ENCODE measurements at places on chromosomes 12 and 14.

DNA sequence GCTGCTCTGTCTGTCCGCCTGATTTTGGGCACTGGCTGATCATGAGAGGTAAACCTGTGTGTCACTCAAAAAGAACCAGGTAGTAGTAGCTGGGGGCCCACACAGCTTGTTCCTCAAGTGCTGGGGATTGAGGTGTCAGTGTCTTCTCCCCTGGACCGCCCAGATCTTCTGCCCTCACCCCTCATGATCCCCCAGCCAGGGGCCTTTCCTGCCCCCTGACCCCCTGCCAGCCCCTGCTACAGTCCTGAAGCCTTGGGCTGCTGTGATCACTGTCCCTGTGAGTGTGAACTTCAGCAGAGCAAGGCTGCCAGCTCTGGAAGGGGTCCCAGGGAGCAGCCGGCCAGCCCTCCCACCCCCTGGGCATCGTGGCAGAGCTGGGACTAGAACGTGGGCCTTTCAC lies 11.4 kb downstream of the WSCD2 start:
- DNase-seq: no peak

- peak; percentile 60 for DNase-seq
Measured at GRCh38 chr12:104792570-104792969, 165.5 kb downstream of the SLC41A2 start.

- DNase-seq: no peak
Measured at GRCh38 chr14:44640416-44640815, 133.3 kb upstream of the FSCB start.

- DNase-seq: no peak
Measured at GRCh38 chr12:26212396-26212795, 17.0 kb downstream of the SSPN start.

- no peak for DNase-seq
Measured at GRCh38 chr12:129629901-129630300, 273.9 kb downstream of the TMEM132D start.

- no peak for DNase-seq
Measured at GRCh38 chr12:13976028-13976584, 5.3 kb downstream of the GRIN2B start.

- DNase-seq: no peak
Measured at GRCh38 chr12:83321971-83322370, 635.3 kb downstream of the TMTC2 start.

GRCh38 chr14:68842298-68842697 lies 49.4 kb upstream of the ZFP36L1 start:
- DNase-seq: no peak

DNA sequence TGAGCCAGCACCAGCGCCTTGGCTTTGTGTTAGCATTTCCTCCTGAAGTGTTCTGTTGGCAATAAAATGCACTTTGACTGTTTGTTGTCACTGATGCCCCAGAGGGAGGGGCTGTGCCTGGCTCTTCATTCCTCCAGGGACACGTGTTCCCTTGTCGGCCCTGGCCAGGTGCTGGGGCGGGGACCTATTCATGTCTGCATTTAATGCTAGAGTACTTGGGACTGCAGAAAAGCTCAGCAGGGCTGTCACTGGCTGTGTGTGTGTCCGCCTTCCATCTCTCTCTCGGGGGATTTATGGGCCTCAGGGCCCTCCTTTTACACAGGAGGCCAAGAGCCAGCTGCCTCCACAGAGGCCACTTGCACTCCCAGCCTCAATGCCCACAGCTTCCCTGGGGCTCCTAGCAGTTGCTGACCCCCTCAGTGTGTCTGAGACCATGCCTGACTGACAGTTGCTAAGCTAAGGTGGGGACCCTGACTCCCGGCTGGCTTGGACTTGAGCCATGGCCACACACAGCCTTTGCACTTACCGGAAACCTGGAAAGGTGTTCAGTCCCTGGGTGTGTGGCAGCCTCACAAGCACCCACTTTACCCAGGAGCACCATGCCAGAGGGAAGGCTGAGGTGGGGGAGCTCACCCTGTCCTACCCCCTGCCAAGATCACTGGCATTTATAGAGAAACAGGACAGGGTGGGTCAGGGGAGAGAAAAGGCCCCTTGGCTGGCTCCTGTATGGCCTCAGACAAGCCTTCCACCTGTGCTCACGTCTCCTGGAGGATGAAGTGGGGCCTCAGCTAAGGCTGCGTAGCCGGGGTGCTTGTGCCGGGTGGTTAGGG lies 27.8 kb downstream of the HIP1R start:
- no peak for DNase-seq

DNA sequence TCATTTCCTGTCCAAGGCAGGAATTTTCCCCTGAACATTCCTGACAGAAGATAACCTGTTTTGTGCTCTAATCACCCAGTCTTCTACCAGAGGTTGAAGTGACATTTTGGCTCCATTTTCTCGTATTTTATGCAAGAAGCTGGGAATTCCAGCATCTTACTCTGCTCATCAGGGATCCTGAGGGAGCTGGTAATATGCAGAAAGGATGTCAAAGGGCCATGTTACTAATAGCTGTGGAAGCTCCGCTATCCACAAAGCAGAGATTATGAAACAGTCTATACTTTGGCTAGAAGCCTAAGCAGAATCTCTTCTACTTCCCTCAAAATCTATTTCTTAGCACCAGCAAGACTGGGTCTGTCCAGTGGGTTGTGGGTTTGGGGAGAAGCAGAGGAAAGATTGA lies 613.0 kb downstream of the DIO2 start:
- DNase-seq: no peak

DNA sequence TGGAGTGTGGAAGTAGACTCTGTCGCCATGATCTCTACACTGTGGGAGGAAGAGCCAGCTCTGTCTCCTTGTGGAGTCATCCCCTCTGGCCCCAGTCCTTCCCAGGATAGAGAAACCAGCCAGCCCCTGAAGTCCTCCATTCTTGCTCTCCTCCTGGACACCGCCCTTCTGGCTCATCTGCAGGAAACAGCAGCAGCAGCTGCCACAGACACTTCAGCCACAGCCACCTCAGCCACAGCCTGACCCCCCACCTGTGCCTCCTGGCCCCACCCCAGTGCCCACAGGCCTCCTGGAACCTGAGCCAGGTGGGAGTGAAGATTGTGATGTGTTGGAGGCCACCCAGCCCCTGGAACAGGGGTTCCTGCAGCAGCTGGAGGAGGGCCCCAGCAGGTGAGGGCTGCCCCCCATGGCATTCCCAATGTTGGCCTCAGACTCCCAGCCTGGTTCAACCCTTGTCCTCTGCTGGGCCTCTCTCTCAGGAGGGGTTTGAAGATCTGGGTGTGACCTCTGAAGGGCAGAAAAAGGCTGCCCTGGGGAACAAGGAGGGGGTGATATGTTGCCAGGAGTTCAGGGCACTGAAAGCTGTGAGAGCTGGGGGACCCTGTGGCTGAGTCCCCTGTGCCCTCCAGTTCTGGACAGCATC lies 10.5 kb downstream of the PRPF40B start:
- no peak for DNase-seq

DNA sequence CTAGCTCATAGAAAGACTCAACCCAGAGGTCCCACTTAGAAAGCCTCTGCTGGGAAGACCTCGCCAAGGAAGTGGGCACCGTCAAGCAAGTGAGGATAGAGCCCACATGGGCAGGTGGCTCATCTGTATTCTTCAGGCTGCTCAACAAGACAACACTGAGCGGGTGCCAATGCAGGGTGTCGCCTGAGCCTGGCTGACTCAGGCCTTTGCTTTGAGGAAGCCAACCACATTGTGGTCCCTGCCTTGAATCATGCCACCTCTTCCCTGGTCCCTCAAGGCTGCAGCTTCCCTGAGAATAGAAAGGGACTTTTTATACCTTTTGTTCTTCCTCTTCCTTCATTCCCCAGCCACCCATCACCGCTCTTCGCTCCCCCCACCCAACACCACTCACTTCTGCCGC lies 2.1 kb upstream of the RNASE13 start:
- DNase-seq: no peak

DNA sequence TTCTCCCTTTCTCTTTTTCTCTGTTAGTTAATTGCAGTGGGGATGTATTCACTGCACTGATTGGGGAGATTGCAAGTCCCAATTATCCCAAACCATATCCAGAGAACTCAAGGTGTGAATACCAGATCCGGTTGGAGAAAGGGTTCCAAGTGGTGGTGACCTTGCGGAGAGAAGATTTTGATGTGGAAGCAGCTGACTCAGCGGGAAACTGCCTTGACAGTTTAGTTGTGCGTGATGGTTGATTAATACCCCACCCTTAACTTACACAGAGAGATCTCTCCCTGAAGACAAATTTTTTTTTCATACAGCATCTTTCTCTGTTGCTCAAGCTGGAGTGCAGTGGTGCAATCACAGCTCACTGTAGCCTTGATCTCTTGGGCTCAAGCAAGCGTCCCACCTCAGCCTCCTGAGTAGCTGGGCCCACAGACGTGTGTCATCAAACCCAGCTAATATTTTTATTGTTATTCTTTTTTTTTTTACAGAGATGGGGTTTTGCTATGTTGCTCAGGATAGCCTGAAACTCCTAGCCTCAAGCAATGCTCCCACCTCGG lies 4.6 kb downstream of the C1S start:
- no peak for DNase-seq

DNA sequence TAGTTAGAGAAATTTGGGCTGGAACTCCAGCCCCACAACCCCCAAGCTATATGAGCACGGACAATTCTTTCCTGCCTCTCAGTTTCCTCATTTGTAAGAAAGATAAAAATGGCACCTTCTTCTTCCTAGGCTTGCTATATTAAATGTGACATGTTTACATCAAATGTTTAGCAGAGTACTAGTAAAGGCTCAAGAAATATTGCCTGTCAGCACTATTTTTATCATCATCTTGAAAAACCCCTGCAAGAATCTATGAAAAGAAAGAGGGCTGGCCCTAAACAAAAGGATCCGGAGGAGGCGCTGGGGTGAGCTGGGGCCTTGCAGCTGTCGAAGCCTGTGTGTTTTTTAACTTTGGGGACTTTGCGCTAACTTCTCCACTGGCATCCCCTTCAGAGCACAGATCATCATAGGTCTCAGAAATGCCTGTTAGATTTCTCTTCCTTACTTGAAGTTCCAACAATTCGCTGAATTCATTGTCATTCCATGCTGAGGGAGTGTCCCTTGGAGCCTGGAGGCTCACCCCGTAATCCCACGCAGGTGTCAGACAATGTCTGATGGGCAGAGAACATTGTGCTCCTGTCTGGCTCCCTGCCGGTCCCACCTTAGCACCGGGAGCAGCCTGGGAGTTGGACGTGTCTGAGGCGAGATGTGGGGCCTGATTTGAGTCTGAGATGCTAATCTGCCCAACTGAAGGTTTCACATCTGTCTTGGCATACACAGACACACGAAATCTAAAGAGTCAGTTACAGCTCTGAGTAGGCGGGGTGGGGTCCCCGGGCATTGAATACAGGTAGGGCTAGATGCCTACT lies 206.8 kb downstream of the NUAK1 start:
- DNase-seq: no peak

DNA sequence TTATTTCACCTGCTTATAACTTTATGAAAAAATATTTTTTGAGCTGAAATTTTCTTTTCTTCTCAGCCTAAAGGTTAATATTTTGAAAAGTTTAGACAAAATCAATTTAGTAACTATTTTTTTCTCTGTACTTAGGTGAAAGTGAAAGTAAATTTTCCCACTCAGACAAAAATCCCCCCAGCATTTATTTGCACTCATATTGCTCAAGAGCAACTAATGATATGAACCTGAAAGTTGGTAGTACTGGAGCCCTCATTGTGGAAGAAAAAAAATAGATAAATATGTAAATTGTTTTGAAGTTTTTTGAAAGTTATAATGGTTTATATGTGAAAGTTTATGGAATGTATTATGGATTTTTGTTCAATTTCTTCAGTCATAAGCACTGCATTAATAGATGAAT lies 1005.9 kb upstream of the ATXN7L3B start:
- no peak for DNase-seq

DNA sequence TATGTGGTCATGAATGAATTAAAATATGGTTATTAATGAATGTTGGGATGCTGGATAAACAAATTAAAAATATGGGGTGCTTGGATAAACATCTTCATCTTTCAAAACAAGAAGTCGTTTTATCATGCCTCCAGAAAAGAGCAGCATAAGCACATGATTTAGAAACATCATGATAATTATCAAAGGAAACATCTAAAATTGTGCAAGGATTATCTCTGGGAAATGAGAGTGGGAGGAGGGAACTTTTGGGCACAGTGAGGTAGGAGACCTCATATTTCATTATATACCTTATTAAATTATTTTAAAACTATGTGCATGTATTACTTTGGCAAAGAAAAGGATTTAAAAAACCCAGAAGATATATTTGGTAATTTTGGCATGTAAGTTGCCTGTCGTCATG lies 8.9 kb downstream of the C3AR1 start:
- DNase-seq: no peak

- no peak for DNase-seq
Measured at GRCh38 chr14:53338192-53338591, 185.1 kb upstream of the DDHD1 start.

DNA sequence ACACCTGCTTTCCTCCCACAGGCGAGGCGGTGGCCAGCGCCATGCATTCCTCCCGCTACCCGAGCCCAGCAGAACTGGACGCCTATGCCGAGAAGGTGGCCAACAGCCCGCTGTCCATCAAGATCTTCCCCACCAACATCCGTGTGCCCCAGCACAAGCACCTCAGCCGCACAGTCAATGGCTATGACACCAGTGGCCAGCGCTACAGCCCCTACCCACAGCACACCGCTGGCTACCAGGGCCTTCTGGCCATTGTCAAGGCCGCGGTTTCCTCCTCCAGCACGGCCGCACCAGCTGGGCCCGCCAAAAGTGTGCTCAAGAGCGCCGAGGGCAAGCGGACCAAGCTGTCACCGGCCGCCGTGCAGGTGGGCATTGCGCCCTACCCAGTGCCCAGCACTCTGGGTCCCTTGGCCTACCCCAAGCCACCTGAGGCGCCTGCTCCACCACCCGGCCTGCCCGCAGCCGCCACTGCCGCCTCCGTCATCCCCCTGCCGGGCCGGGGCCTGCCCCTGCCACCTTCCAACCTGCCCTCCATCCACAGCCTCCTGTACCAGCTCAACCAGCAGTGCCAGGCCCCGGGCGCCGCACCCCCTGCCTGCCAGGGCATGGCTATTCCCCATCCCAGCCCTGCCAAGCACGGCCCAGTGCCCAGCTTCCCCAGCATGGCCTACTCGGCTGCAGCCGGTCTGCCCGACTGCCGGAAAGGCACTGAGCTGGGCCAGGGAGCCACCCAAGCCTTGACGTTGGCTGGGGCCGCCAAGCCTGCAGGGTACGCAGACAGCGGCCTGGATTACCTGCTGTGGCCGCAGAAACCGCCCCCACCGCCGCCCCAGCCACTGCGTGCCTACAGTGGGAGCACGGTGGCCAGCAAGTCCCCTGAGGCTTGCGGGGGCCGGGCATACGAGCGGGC lies 54.6 kb downstream of the FAM222A start:
- no peak for DNase-seq

- DNase-seq: peak; percentile 15
Measured at GRCh38 chr14:80850197-80850814, 91.2 kb downstream of the CEP128 start.

Data from HFF-Myc (cell line).